ENCODE measurements at places on chromosomes 5 and 9.

- DNase-seq, result peak; percentile 95
Observed at GRCh38 chr9:4792572-4793458, at the start of gene RCL1. RCL1 (plus strand) TSS chr9:4792944; CDS start chr9:4793092, 148 bp downstream.

GRCh38 chr5:110354311-110354710 is 372.2 kb downstream of the TMEM232 start:
- no peak for DNase-seq

DNA sequence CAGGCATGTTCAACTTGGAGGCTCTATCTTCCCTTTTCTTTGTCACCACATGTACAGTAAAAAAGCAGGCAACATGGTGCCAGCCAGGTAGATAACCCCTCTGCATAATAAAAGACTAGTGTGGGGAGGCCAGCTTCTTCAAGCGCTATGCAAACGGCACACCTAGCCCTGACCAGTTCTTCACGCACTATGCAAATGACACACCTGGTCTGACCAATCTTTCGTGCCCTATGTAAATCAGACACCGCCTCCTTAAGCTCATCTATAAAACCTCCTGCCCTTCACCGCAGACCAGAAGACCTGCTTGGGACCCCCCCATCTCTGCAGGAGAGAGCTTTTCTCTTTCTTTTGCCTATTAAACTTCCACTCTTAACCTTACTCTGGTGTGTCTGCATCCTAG is 28.1 kb upstream of the UGCG start:
- no peak for DNase-seq

DNA sequence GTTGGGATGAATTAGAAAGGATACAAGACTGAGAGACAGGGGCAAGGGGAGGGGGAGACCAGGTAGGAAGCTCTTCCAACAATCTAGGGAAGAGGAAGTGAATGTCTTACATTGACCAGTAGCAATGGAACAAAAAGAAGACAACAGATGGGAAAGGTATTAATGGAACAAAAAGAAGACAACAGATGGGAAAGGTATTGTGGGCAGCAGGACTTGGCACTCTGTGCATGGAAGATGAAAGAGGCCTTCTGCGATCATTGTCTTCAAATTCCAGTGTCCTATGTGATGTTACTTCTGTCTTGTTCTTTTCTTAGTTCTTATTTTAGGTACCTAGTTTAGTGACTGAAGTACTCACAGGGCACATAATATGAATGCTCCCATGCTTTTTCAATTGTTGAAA is 161.8 kb downstream of the PALM2AKAP2 start:
- DNase-seq, result no peak

DNA sequence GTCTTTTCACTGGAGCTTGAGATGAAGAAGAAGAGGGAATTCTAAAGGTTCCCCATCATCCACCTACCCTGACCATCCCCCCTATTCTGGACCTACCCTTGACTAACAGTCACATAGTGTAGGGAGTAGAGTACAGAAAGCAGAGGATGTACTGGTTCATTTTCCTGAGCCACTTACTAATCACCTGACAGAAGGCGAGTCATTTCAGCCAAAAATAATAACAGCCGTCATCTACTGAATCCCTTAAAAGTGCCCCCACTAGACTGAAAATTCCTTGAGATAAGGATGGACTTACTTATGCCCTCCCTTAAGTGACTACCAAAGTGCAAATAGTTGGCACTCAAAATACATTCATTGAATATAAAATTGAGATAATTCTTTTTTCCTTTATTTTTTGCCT is 112.2 kb downstream of the FOXD1 start:
- DNase-seq, result no peak

DNA sequence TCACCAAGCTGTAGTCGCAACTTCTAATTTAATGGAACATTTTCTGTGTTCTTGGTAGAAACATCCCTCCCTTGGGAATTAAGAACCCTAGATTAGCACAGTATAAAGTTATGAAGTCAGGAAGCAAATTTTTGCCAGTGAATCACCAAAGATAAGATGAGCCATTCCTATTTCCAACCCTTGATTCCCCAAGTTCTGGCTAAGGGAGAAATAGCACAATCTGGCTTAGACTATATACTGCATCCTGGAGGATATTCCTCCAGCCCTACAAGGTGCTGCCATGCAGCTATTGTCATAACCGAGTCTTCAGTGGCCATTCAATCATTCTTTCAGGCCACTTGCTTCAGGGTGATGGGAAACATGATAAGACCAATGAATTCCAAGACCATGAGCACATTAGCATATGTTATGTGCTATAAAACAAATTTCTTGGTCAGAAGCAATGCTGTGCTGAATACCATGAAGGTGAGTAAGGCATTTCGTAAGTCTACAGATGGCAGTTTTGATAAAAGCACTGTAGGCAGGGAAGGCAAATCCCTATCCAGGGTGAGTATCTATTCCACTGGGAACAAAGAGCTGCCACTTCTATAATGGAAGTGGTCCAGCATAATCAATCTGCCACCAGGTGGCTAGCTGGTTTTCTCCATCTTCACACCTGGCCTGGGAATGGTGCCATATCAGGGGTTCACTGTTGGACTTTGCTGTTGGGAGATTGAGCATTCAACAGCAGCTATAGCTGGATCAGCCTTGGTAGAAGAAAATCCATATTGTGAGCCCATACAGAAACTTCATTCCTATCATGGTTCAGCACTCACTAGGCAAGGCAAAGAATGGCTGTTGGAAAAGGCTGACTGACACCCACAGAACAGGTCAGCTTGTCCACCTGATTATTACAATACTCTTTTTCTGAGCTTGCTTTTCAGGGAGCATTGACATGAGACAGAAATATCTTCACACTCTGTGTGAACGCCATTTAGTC is 19.6 kb upstream of the ARL15 start:
- no peak for DNase-seq

GRCh38 chr5:146867996-146868708 is 10.4 kb downstream of the PPP2R2B start:
- DNase-seq, result no peak

DNA sequence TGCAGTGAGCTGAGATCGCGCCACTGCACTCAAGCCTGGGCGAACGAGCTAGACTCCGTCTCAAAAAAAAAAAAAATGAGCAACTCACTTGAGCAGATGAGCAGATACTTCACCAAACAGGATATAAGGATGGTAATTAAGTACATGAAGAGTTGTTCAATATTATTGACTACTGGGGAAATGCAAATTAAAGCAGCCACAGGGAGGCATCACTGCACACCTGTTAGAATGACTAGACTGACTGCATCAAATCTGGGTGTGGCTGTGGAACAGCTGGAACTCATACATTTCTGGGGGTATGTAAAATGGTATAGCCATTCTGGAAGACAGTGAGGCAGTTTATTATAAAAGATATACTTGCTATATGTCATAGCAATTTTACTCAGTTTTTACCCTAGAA is 93.0 kb downstream of the WNK2 start:
- peak; percentile 8 for DNase-seq

- no peak for DNase-seq
Observed at GRCh38 chr9:18632632-18633403, 158.9 kb downstream of the ADAMTSL1 start.
